ENCODE measurements at places on chromosomes 2 and 18.

GRCh38 chr2:75558136-75558535, 2.6 kb downstream of the EVA1A start:
- no peak for DNase-seq

- no peak for DNase-seq
Observed at GRCh38 chr18:48195787-48196186, 213.4 kb downstream of the ZBTB7C start.

GRCh38 chr2:12433626-12433990, 283.1 kb upstream of the TRIB2 start:
- DNase-seq, result no peak

GRCh38 chr2:171187177-171187576, 26.5 kb upstream of the TLK1 start:
- DNase-seq, result no peak

DNA sequence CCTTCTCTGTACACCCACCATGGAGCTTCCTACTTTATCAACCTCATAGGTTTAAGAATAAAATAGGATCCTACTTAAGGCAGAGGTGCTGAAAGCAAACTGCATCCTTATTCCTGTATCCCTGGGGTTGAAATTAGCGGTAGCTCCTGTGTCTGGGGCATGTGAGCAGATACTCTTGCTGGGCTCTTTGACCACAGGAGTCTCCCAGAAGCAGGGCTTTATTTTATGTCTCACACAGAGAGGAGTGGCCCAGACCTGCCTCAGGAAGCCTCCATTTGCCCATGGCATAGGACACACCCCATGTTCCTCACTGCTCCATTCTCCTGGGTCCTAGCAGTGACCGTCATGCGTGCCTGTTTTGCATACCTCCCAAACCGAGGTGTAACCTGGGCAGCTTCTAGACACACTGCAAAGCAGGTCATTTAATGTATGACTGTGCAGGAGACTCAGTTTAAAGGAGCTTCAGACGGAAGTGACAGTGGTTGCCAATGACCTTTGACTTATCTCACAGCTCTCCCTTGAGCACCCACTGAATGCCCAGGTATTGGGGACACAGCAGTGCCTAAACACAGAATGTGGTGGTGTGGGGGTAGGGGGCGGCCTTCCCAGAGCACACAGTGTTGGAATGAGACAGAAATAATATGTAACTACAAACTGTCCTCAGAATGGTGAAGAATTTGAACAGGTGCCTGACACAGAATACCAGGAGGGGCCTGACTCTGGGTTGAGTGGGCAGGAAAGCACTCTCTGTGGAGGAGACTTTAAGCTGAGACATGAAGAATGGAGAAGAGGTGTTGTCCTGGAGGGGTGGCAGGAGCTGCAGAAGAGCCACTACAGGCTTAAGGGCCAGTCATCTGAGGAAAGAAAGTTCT, 3.7 kb downstream of the TMEM37 start:
- DNase-seq, result no peak

DNA sequence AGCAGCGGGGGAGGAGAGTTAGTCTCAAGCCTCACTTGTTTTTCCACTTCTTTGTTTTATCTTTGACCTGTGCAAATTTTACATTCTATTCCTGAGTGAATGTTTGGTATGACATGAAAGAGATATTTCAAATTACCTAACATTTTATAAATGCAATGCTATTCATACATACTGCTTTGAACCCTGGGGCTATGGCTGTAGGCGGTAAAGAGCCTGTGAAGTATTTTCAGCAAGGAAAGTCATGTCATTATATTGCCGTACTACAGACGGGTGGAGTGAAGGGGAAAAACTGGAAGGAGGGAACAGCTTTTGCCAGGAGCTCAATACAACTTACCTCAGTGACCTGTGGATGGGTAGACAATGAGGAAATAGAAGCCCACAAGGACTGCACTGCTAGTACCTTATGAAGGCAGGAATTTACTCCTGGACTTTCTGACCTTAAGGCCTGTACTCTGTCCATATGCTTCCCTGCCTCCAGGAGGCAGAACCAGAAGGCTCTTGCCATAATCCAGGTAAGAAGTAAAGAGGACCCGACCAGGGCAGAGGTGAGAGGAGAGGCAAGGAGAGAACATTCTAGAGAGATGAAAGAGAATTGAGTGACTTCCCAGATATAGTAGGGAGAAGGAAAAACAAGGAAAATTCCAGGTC, 28.4 kb upstream of the TET3 start:
- no peak for DNase-seq

Measured in NB4 (cell line).